ENCODE measurements at places on chromosomes 13 and 19.
A peak's percentile ranks its signal among the peaks of the same experiment; 100 is the strongest.

DNA sequence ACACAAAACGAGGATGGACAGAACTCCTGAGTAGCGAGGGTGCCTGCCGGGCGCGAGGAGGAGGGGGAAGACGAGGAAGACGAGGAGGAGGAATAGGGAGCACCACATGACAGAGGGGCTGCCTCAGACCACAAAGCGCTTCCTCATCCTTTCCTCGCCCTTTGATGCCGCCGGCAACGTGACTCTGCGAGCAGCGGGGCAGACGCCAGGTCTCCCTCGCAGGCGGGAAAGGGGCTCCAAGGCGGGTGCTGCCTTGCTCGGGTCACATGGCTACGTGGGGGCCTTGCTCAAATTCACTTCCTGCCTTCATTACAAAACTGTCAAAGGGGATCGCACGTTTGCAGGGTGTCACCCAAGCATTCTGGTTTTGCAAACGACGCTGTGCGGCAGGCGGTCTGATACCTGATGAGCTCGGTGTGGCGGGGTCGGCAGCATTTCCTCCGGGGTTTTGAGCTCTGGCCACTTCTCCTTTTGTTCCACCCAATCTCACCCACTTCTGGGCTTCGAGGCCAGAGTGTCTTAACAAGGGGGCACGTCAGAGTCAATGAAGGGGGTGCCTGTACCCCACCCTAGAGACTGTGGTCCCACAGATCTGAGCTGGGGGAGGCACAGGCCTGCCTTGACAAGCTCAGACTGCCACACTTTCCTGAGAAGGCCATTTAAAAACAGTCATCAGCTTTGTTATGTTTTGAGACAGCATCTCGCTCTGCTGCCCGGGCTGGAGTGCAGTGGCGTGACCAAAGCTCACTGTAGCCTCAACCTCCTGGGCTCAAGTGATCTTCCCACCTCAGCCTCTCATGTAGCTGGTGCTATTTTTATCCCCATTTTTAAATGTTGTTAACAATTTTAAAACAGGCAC, 14.9 kb downstream of the MAP2K2 start:
- no peaks in the 10 kb centered on the region for H3K4me1 ChIP-seq
- DNase-seq, result no peak
- H3K4me3 ChIP-seq, result no peak overlapping the region
- peak overlapping the region; percentile 27 for H3K27ac ChIP-seq
- no peaks in the 10 kb centered on the region for H3K27me3 ChIP-seq

- DNase-seq, result no peak
- H3K4me3 ChIP-seq, result no peak overlapping the region
- H3K27me3 ChIP-seq, result peaks cover 2% of the 10 kb centered on the region
- H3K27ac ChIP-seq, result no peak overlapping the region
- no peaks in the 10 kb centered on the region for H3K36me3 ChIP-seq
Observed at GRCh38 chr19:35223084-35223790, 5.3 kb downstream of the FAM187B start.

DNA sequence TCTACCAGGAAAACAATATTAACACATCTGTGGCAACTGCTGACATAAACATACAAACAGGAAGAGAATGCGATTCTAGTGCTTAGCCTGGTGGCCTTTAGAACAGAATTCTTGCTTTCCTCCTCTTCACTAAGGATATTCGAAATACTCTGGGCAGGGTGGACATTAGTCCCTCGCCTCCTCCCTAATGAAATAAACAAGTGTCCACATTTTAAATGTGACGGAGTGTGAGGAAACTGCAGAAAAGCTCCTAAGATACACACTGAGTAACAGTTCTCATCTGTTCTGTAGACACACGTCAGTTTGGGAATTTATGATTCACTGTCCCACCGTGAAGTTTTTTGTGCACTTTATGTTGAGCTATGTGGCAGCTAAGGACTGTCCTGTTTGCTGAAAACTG, 639 bp downstream of the STARD13 start:
- H3K4me1 ChIP-seq, result peaks cover 54% of the 10 kb centered on the region
- peak overlapping the region; percentile 84 for H3K27ac ChIP-seq
- H3K36me3 ChIP-seq, result peaks cover 3% of the 10 kb centered on the region
- no peaks in the 10 kb centered on the region for H3K27me3 ChIP-seq
- no peak for DNase-seq

DNA sequence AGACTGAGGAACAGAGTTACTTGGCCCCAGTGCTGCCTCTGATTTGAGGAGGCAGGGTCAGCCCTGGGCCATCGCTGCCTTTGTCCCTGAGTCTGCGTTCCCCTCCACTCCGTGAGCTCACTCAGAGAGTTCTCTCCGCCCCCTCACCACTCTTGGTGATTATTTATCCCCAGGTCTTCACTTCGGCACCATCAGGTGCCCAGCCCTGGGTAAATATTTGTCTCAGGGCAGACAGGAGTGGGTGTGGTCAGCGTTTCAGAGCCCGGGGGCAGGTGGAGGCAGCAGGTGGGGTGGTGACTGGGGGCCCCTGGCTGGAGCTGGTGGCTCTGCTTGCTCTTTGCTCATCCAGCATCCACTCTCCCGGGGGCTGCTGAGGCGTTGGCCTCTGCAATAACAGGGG, 20.6 kb downstream of the PPP1R37 start:
- no peak overlapping the region for H3K27ac ChIP-seq
- peaks cover 5% of the 10 kb centered on the region for H3K4me1 ChIP-seq
- no peaks in the 10 kb centered on the region for H3K27me3 ChIP-seq
- no peaks in the 10 kb centered on the region for H3K36me3 ChIP-seq

- no peaks in the 10 kb centered on the region for H3K27me3 ChIP-seq
- H3K27ac ChIP-seq, result no peak overlapping the region
- no peak overlapping the region for H3K4me3 ChIP-seq
Observed at GRCh38 chr13:110268061-110268460, 38.9 kb downstream of the COL4A1 start.

GRCh38 chr19:19613506-19613905, 5.0 kb downstream of the PBX4 start:
- H3K27me3 ChIP-seq, result peaks cover 2% of the 10 kb centered on the region
- H3K36me3 ChIP-seq, result no peaks in the 10 kb centered on the region
- H3K4me1 ChIP-seq, result peaks cover 10% of the 10 kb centered on the region
- H3K4me3 ChIP-seq, result no peak overlapping the region
- no peak for DNase-seq
- no peak overlapping the region for H3K27ac ChIP-seq

- H3K4me1 ChIP-seq, result no peaks in the 10 kb centered on the region
- no peaks in the 10 kb centered on the region for H3K27me3 ChIP-seq
- no peak overlapping the region for H3K4me3 ChIP-seq
- H3K36me3 ChIP-seq, result no peaks in the 10 kb centered on the region
Observed at GRCh38 chr13:25662516-25662915, 290.7 kb downstream of the ATP8A2 start.

DNA sequence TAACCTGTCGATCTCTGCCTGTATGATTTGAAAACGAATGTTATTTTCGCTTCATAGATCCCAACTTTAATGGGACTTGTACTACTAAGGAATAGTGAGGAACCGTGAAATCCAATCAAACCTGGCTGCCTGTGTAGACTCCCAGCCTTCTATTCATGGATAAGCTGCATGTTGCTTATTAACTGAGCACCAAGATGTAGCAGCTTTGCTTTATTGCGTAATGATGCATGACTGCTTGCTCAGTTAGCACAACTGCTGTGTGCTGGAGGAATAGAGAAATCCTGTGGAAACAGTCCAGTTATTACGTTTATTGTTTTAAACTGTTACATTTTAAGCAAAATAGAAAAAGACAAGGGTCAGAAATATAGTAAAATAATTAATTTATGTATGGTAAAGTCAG, 108.2 kb downstream of the SHISA2 start:
- no peaks in the 10 kb centered on the region for H3K27me3 ChIP-seq
- no peaks in the 10 kb centered on the region for H3K36me3 ChIP-seq
- no peak for DNase-seq
- no peak overlapping the region for H3K27ac ChIP-seq

DNA sequence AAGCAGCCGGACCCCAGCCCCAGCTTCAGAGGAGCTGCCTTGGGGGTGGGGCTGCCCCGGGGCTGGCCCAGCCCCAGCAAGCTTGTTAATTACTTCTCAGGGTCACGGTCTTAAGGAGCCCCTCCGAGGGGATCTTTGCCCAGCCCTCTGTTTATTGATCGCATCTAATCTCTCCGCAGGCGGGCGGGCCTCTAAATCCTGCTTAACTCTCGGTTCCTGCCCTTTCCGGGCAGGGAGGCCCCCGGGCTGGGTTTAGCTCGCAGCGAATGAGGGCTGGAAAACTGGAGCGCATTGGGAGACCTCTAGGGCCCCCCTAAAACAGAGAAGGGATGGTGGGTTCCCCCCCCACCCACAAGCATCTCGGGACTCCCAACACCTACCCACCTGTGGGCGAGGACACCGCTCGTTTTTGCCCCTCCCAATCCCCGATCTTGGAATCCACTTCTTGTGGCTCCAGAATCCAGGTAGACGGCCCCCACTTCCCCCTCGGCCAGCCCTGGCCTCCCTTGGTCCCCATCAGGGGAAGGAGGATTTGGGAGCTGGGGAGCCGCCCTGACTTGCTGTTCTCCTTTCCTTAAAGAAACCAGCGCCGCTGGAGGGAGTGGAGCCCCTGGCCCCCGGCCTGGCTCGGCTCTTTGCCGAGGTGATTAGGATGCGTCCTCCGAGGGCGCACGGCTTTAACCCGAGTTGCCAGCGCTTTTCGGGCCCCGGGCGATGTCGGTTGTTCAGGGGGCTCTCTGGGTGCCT, 59.5 kb upstream of the ADGRL1 start:
- H3K27ac ChIP-seq, result no peak overlapping the region
- H3K4me1 ChIP-seq, result peaks cover 10% of the 10 kb centered on the region
- peak overlapping the region; percentile 31 for H3K4me3 ChIP-seq
- no peaks in the 10 kb centered on the region for H3K36me3 ChIP-seq
- DNase-seq, result no peak
- peaks cover 41% of the 10 kb centered on the region for H3K27me3 ChIP-seq

GRCh38 chr13:111937777-111938311, 129.1 kb upstream of the SOX1 start:
- no peak overlapping the region for H3K4me3 ChIP-seq
- H3K27ac ChIP-seq, result no peak overlapping the region
- H3K27me3 ChIP-seq, result no peaks in the 10 kb centered on the region
- H3K4me1 ChIP-seq, result peaks cover 5% of the 10 kb centered on the region

GRCh38 chr19:11281356-11282049, 14.5 kb upstream of the TSPAN16 start:
- no peaks in the 10 kb centered on the region for H3K36me3 ChIP-seq
- H3K27me3 ChIP-seq, result no peaks in the 10 kb centered on the region
- no peak for DNase-seq
- H3K4me3 ChIP-seq, result no peak overlapping the region

DNA sequence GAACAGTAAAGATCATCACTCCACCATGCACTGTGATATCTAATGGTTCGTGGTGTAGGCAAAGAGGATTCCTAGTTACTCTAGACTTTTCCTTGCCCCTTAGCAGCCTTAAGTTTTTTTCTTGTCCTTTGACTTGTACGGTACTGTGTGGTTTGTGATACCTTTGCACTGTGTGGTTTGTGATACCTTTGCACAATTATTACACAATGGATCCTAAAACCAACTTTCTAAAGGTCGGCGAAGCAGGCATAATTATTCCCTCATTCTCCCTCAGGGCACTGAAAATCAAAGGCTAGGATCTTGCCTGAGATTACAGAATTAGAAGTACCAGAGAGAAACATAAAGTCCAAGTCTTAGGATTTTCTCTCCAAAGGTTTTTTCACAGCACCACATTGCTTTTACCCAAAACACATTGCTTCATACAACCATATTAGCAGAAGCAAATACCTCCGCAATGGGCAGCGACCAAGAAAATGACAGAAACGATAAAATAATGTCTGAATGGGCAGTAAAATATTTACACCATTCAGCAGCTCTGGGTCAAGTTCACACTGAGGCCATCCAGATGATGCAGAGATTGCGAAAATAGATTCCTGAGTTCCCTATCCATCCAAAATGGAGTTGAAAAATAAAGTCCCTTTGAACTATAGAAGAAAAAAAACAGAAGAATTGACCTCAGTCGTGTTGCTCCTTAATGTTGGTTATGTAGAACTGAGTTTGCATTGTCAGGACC, 106.4 kb downstream of the FGF14 start:
- no peaks in the 10 kb centered on the region for H3K36me3 ChIP-seq
- DNase-seq, result no peak
- no peaks in the 10 kb centered on the region for H3K27me3 ChIP-seq

DNA sequence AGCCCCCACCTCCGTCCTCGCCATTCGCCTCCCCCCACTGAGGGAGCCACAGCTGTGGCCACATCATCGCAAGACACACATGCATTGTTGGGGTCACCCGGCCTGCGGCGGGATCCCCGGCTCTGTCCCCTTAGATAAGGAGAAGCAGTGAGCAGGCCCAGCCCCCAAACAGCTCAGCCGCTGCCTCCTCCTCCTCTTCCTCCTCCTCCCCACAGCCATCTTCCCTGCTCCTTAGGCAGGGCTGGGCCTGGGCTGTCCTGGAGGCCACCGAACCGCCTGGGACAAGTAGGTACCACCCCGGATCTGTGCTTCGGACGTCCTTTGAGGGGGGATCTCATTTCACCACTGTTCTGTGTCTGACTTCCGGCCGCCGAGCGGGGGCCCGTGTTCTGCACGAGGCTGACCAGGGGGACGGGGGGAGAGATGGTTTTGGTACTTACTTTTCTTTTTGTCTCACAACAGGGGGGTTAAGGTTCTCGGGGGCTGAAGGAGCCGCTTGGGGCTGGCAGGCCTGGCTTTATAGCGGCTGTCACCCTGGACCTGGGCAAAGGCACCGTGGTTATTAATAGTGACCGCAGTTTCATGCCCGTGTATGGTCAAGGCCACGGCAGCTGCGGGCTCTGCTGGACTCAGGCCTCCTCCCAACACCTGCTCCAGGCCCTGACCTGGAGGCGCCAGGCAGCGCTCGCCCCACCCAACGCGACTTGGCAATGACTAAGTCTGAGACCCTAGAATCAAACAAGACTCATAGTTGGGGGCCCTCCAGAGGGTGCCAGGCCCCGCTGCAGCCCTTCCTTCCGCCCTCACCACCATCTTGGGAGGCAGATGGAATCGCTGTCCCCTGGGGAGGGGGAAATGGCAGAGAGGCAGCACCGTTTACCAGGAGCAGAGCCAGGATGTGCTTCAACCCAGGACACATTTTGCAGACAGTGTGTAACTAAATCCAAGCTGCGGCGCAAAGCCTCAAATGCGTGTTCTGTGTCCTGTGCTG, 18.3 kb downstream of the NMRK2 start:
- no peak overlapping the region for H3K4me3 ChIP-seq
- no peak overlapping the region for H3K27ac ChIP-seq
- no peaks in the 10 kb centered on the region for H3K4me1 ChIP-seq
- no peak for DNase-seq

DNA sequence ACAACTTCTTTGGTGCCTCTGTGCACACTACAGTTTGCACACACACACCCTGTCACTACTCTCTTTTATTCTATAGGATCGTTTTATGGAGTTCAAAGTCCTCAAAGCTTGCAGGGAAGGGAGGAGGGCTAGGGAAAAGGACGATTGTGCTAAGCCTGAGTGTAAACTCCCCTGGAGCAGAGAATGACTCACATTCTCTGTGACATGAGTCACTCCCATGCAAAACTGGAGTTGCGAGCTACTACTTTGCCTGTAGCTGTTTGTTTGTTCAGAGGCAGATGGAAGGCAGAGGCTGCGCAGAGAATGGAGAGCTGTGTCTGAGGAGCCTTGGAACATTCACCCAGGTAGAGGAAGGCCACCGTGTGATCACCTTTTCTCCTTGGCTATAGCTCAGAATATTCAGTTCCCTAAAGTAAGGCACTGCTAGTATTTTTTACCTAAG, 80.5 kb upstream of the MBNL2 start:
- peaks cover 34% of the 10 kb centered on the region for H3K4me1 ChIP-seq
- H3K4me3 ChIP-seq, result peak overlapping the region; percentile 2
- H3K27ac ChIP-seq, result no peak overlapping the region
